ENCODE measurements at places on chromosomes 5 and 9.

DNA sequence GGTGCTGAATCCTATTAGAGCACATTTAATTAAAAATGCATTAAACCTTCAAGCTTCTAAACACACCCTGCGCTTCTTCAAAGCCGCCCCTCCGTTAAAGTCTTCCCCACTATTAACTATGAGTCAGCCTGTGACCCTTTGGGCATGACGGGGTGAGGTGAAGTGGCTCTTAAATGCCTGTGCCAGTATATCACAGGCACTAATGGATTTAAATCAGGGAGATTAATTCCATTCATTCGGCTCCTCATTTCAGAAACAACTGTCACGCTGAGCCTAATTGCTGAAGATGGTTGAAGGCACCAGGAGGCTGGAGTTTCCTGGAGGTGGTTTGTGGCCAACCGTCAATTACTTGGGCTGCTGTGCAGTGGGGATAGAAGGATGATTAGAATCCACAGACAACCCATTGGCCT is 192.6 kb upstream of the MSX2 start:
- DNase-seq, result no peak

DNA sequence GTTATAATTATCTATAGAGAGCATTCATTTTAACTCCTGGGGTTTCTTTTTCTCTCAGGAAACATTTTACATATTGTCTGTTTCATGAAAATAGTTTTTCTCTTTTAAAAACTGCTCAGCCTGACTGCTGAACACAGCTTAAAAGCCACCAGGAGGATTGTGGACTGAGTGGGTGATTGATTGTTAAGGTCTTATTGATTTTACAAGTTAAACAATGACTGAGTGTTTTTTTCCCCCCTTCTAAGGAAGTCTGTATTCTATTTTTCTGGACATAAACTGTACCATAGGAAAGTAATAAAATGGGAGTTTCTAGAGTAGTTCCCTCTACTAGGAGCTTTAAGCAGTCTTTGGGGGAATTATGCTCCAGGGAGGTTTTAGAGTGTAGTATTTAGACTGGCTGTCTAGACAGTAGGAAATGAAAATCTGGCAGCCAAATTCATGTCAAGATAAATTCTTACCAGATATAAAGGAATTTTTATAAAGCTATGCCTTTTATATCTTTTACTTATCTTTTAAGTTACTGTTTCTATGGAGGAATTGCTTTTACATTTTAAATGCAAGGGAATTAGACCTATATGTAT is 463.9 kb downstream of the PRR16 start:
- DNase-seq, result no peak

DNA sequence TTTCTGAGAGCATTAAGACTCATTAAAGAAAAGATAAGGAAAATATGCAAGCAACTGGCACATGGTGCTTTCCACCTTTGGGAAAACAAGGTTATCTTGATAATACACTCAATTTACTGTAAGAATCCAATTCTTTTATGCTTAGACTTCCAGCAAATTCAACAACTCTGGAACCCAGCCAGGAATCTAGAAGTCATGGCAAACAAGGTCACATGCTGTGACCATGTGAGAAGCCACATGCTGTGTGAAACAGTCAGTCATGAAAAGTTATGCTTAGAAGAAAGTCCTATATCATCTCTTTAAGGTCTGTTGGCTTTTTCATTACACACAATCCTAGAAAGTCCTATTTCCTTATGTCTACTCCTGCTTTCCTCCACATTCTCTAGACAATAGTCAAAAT is 581.8 kb upstream of the C9orf72 start:
- DNase-seq, result no peak

DNA sequence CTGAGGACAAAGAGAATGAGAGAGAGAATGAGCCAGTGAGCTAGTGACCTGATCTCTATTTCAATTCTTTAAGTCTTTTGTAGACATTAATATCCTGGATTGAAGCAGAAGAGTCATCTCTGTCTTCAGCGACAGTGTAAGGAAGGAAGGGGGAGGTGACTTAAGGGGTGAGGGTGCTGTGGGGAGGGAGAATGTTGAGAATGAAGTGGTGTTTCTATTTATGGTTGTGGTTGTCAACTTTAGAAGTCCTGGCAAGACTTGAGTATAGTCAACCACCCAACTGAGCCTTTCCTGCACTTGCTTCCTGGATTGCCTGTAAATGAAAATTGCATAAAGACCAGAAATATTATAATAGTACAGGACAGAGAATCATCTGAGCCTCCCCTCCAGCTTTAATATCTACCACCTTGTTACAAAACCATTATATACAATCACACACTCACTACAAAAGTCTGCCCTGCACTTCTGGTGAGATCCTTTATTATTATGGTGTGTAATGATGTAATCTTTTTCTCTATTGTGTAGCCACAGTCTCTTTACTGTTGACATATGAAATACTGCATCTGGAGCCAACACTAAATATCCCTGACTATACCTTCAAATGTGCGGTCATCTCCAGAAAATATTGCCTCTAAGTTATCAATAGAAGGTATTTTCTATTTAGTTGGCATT is 91.7 kb downstream of the NTRK2 start:
- DNase-seq, result no peak

GRCh38 chr5:54083245-54083644 is 227.1 kb downstream of the ARL15 start:
- no peak for DNase-seq

DNA sequence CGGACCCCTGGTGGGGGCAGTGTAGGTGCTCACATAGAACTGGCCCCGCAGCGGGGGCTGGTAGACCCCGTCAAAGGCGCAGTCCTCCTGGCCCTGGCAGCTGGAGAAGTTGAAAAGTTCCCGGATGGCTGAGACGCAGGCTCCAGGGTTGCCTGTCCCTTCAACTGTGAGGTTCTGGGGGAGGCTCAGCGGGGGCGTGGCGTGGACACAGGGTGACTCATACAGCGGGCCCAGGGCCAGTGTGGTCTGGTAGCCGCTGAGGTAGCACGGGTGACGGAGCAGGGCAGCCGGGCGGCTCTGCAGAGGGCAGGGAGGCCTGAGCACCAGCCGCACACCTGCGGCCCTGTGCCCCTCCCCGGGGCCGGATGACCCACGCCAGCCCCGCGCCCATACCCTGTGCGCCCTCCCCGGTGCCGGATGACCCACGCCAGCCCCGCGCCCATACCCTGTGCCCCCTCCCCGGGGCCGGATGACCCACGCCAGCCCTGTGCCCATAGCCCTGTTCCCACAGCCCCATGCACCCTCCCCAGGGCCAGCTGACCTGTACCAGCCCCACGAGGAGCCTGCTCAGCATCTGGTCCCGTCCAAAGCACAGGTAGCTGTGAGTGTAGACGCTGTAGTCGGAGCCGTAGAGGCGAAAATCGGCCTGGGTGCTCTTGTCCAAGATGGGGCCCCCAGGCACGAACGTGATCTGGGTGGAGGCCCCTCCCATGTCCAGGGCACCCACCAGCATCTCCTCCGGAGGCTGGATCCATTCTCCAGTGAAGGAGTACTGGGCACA is 5.0 kb downstream of the ENTPD8 start:
- DNase-seq, result no peak

DNA sequence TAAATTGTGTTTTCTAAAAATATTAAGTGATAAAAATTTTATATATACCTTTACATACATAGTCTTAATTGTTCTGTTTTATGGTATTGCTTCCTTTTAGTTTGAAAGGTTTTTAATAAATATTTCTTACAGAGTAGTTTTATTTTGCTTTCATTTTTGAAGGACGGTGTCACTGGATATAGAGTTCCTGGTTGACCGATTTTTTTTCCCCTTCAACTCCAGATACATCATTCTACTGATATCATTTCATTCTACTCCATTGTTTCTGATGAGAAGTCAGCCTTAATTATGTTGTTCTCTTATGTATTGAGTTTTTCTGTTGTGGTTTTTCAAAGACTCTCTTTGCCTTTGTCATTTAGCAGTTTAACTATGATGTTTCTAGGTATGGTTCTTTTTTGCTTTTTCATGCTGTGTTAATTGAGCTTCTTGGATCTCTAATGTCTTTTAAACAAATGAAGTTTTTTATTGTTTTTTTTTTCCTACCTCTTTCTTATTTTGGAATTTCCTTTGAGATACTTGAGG is 30.4 kb downstream of the MTREX start:
- no peak for DNase-seq

GRCh38 chr5:177372034-177372896 is 12.0 kb upstream of the SLC34A1 start:
- no peak for DNase-seq

DNA sequence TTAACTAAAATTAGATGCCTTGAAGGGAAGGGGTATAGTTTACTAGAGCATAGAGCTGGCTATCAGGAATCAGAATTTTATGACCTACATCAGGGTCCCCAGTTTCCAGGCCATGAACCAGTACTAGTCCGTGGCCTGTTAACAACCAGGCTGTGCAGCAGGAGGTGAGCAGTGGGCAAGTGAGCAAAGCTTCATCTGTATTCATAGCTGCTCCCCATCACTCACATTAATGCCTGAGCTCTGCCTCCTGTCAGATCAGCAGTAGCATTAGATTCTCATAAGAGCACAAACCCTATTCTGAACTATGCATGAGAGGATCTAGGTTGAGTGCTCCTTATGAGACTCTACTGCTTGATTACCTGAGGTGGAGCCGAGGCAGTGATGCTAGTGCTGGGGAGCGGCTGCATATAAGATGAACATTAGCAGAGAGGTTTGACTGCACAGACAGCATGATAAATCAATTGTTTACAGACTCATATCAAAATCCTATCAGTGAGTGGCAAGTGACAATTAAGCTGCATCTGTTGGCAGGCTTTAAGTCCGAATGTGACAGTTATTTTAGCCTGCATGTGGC is 44.6 kb downstream of the TAF11L14 start:
- no peak for DNase-seq

- DNase-seq, result no peak
These were observed 4.5 kb downstream of the SNX30 start for GRCh38 chr9:112755016-112755427.

DNA sequence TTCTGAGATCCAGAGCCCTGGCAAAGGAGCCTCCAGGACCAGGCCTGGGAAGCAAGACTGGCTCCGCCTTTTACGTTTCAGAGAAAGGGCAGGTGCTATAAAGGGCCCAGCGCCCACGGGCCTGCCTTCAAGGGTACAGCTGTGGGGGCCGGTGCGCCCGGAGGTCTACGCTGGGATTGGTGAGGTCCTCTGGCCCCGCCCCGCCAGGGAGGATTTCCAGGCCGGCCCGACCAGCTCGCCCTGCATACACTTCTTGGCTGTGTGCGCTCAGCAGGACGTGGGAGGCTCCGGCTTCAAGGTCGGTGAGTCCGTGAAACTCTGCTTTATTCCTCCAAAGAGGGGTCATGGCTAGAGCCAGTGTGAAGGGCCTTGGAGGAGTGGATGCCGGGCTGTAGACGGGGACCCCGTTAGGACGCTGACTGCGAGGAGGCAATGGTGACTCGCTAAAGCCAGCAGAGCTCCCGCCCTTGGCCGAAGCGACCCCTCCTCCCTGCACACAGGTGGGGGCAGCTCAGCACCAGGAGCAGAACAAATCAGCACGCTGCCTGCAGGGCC is at the start of gene CKMT2:
Gene CKMT2, plus strand, starts transcription at position 243 of the 555 bp plus-strand sequence. CDS start 17,811 bp downstream, outside the sequence.
- no peak for DNase-seq
